ENCODE measurements at places on chromosomes 3 and 15.

GRCh38 chr15:64515196-64515595, 54.8 kb downstream of the ZNF609 start:
- no peak for DNase-seq

DNA sequence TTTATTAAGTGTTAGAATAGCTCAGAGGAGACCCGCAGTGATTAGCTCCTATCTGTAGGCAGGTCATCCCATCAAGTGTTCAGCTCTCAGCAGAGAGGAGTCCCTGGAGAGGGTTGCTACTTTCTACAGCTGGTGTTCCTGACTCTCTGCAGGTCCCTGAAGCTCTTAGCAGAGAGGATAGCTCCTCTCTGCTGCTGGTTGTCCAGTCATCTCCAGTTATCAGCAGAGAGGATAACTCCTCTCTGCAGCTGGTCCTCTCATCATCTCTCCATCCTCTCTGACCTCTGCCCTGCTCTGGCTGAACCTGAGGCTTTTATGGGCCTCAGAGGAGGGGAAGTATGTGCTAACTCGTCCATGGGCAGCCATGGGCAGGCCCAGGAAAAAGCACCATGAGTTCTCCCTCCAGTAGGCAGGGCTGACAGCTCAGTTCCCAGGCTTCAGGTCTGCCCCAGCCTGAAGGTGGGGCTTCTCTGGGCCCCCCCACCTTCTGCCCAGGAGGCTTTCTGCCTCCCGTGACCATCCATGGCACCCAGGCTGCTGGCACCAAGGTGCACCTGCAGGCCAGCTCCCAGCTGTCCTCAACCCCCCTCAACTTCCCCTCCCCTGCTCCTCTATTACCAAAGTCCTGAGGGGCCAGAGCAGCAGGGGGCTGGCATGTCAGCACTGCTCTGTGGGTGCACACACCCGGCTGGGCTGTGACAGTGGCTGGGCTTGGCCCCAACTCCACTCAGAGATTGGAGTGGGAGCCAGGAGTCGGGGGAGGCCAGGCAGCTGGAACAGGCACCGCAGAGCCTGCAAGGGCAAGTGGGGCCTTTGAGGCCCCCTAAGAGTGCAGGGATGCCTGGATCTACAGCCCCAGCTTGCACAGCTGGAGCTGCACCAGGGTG, 98.9 kb upstream of the FRMD4B start:
- no peak for DNase-seq

- DNase-seq, result no peak
These were observed 32.7 kb downstream of the CEMIP start for GRCh38 chr15:80811781-80812315.

DNA sequence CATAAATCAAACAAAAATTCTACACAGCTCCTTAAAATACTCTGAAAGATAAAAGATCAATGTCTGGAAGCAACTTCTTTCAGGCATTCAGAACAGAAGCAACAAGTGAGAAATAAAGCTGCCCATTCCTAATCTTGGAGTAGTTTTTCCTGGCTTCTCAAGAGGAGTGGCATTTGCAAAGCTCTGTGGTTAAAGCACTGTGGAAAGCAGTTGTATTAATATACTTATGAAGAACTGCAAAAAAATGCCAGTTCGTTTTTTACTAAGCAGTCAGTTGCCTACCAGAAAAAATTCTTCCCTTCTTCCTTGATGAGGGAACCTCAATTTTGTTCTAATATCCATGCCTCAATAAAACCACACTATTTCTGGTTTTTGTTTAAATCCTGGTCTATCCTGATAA, 197.8 kb downstream of the TNIK start:
- no peak for DNase-seq

- DNase-seq, result no peak
These were observed 11.2 kb downstream of the ATP8B4 start for GRCh38 chr15:50107591-50108408.

- DNase-seq, result no peak
These were observed 610 bp downstream of the EPHB3 start for GRCh38 chr3:184561913-184562877.

DNA sequence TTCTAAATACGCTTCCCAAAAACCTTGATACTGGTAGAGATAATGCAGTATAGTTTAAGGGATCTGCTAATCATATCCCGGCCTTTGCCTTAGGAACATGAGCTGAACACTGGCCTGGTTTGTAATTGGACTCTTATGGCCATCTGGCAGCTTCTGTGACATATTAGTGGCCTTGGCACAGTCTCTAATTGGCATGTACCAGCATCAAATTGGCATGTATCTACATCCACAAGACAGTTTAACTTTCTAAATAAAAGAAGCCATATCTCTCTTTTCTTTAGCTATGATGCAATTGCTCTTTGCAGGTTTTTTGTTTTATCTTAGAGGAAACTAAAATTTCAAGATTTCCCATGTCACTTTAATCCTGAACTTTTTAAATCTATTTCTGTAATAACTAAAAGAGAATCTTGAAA, 44.6 kb upstream of the FILIP1L start:
- no peak for DNase-seq

DNA sequence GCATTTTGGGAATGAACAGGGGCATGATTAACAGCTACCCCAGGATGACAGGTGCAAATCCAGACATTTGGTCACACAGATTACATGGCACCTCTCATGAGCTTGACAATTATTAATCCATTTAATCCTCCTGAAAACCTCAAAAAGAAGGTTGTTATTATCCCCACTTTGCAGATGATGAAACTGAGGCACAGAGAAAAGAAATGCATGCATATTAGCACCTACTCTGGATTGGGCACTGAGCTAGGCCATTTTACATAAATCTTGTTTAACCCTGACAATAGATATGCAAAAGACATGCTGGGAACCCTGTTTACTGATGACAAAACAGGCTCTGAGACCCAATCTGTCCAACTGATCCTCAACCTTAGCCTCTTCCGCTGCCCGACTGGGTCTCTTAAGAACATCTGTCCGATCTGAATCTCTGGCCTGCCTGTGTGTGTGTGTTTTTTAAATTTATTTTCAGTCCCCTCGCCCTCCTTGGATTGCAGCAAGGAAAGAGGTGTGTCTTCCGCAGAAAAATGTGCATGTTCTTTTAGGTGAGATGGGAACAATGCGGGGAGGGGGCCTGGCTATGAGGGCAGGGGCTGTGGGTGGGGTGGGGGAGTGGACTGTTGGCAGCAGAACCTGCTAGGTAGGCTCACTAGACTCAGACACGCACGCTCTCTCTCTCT, 162.5 kb downstream of the WNT7A start:
- no peak for DNase-seq

DNA sequence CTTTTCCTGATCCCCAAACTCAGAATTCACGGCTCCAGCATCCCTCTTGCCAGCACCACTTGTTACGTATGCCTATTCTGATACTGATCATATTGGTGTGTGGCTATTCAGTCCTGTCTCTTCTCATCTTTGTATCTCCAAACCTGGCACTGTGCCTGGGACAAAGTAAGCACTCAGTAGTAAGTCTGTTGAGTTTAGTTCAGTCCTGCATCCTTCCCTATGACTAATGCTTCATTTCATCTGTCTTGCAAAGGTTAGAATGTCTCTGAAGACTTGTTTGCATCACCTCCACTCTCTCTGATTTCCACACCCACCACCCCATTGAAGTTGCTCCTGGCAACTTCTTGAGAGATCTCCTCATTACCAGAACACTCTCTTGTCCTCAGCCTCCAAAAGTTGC, 80.3 kb downstream of the HMG20A start:
- no peak for DNase-seq

DNA sequence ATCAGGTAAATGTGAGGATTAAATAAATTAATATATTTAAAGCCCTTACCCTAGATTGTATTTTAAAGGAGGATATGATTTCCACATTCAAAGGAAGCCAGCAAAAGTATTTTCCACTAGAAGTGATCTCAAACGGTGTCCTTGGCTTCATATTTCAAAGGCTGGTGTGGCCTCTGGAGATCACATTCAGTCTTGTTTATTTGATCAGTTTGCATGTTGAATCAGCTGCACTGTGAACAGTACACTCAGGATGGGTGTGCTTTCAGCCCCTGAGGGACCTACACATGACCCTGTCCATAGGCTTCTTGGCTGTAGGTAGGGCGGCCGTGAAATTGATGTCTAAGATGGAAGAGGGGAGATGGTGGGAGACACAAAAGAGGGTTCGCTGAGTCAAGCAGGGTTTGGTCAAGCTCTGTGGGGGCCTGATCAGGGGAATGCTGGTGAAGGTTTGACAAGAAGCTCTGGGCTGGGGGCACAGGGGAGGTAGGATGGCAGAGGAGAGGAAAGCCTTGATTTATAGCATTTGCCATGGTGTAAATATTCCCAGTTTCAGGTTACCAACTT, 21.9 kb downstream of the CYP8B1 start:
- no peak for DNase-seq

DNA sequence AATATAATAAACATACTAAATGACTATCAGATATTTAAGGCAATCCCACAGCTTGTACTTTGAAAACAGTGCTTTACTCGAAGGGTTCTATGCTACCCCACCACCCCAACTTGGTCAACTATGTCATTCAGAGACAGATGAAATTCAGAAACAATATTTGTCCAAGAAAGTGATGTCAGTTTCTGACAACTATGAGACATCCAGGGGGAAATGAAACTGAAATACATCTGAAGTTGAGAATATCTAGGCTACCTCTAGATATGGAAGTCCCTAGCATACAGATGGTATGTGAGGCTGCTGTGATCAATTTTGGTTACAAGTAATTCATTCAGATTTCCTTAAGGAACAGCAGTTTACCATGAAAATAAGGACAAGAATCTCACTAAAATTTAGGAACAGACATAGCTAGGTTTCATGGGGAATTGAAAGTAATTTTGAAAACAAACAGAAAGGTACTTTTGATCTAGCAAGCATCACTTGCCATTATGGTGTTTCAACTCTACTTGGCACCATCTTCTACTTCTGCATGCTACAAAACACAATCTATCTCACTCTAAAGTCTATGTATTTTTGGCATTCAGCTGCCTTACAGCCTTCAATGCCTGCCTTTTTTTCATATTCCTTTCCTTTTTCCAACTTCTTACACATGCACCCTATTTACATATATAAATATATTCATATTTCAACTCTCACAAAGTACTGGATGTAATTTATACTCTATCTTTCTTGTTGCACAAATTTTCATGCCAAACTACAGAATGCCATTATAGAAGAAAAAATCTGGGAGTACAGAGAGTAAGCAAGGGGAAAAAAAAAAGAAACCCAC, 21.7 kb downstream of the ATG3 start:
- DNase-seq, result no peak

DNA sequence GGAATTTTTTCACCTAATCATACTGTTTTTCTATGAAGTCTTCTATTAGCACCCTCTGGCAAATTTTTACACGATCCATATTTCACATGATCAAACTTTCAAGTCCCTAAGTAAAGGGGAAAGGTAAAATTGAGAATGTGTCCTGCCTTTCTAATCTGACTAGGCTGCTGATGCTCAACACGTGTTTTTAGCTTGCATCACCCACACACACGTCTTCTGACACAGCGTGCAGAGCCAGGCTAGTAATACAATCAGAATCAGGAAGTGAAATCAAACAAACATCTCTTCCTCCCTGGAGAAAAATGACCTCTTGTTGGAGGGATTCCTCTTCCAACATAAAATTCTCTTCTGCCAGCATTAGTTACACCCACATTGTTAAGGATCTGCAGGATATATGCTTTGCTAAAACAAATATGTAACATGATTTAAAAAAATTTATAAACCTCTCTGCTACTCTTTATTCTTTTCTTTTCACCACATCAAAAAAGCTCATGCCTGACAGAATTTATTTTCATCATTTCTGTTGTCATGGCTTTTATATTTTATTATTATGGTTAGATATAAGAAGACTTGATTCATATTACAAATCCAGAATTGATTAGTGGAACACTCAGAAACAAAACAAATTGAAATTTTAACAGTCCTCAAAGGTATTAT, 122.4 kb downstream of the RAP2B start:
- peak; percentile 83 for DNase-seq

DNA sequence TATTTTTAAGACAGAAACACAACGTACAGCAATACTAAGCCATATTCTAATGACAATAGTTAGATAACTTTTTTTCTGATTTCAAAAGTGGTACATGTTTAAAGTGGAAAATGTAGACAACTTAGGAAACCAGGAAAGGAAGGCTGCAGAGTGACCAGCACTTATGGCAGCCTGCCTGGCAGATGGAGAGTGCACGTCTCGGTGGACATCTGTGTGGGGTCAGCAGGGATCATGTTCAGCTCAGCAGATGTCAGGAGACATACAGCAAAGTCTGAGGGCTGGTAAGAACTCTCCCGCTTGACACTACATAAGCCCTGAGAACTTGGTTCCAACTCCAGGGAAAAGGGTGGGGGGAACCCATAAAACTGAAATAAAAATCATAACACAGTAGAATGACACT, 128.6 kb upstream of the ADPGK start:
- DNase-seq, result no peak

GRCh38 chr3:14925729-14926591, 21.4 kb upstream of the NR2C2 start:
- DNase-seq, result peak; percentile 14

DNA sequence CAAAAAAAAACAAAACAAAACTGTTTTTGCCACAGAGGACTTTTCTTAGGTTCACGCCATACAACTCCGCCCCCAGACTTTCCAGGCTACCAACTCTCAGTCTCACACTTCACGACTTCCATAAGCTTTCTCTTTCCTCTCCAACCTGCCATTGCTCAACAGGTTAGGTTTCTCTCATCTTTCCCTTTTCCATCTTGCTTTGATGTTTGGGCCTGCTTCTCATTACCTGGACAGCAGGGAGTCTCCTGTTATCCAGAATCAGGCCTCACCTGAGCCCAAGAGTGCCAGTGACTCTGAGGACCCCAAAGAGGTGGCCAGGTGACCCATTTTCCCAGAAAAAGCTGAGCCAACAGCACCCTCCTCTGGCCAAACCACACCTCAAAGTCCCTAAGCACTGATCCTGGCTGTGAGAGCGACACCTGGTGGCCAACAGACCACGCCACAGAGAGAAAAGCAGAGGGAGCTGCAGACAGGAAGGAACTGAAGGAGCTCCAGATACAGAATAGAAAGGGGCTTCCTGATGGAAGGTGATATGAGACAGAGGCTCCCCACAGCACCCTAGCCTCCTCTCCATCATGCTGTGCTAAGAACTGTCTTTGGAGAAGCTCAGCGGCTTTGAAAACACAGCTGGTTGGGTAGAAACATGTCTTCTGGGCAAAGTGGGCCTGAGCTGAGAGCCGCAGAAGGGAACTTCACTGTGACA, 4.0 kb downstream of the CCDC51 start:
- peak; percentile 46 for DNase-seq

GRCh38 chr15:95944193-95944592, 386.3 kb upstream of the NR2F2 start:
- no peak for DNase-seq

Data from amniotic stem cell (primary cell).